ENCODE measurements at places on chromosomes 5 and 9.

- no peak for DNase-seq
Observed at GRCh38 chr5:103587185-103587748, 24.7 kb upstream of the NUDT12 start.

DNA sequence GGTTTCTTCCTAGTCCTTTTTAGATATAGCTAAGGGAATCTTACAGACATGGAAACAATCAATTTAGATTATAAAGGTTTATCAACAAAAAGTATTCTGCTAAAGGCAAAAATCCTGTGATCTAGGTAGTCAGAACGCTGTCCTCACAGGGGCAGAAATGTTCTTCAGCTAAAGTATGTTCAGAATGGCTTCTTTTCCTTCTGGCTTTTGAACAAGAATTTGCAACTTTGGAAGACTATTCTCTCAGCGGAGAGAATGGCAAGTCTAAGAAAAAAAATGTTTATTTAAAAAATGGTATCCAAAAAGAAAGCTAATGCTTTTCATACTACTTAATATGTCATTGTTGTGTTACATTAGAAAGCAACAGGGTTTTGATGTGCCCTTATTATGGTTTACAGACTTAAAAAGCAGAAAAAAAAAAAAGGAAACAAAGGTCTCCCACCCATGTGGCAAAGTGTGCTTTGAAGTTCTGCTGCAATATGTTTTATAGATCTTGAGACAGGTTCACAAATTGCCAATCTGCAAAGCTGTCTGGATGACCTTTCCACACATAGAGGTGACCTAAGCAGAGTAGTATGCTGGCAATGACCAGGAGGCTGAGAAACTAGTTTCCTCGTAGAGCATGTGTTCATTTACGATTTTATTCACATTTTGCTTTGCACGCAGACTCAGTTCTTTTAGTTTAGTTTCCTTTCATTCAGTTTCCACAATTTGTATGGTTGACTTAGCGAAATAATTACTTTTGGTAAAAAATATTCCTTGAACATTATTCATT lies 45.1 kb upstream of the PJA2 start:
- DNase-seq = no peak

DNA sequence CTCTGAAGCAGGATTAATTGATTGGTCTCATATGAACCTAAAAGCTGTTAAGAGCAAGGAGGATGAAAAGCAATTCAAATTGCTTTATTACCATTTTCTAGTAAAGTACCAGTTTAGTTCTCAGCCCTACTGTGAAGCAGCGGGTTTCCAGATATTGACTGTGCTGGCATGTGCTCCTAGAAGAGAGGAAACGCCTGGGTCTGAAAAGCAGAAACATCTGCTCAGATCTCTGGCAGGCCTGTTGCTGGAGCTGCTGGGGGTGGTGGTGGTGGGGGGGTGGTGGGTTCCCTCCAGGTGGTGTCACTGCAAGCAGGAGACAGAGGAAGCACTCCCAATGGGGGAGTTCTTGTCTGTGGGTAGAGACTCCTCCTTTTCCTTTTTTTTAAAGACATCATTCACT lies 105.5 kb upstream of the ZNF462 start:
- no peak for DNase-seq

GRCh38 chr9:966870-967269 lies 9.6 kb upstream of the DMRT3 start:
- DNase-seq = no peak

DNA sequence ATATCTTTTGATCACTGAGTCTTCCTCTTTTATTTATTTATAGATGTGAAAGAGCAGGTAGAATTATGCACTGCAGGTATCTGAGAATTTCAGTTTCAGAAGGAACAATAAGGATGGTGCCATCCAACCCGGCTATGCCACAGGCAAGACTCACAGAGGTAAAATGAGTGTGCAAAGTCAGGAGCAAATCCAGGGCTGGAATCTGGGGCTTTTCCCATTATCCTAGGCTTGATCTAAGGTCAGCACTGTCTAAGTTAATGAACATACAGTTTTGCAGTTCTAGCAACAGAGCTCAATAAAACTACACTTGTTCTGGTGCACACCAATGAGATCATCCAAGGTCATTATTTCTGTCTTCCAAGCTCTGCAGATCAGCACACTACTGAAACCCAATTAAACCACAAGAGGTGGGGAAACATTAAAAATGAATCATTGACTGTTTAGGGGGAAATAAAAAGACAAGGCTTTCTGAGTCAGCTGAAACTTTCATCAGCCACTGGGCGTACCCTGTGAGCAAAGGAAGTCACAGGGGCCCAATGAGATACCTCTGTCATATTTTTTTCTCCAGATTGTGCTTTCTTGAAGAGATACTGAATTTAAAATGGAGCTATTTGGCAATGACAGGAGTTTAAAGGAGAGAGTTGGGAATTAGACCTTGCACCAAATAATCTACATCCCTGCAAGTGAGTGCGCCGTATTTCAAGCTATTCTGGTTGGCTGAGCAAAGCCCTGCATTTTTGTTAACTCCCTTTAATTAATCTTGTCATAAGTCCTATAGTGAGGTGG lies 662.2 kb upstream of the ZNF608 start:
- no peak for DNase-seq

DNA sequence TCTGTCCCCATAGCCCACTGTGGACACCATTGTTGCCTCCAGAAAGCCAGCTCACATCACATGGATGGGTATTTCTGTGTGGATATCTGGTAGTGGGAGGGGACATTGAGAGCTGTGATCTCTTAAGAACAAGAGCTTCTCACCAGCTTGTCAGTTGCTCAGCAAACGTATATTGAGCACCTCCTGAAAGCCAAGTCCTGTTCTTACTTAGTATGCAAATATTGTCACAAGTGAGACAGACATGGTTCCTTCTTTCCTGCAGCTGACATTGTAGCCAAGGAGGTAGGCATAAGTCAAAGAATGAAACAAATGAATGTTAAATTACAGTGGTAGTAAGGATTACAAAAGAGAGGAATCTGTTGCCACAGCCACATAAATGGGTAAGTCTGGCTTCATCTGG lies 3.8 kb downstream of the TCOF1 start:
- no peak for DNase-seq
